ENCODE measurements at places on chromosomes 6 and 20.

- no peak for DNase-seq
Measured at GRCh38 chr6:106939208-106939607, 35.3 kb downstream of the CD24 start.

DNA sequence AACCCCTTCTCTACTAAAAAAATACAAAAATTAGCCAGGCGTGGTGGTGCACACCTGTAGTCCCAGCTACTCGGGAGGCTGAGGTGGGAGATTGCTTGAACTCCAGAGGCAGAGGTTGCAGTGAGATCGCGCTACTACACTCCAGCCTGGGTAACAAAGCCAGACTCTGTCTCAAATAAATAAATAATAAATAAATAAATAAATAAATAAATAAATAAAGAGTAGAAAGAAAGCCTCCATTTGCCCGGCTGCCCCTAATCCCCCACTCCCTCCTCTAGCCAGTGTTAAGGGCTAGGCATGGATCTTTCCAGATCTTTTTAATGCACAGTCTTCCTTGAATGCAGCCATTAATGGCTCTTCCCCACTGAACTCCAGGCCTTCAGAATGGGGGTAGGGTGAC is 3.2 kb downstream of the PNPLA1 start:
- no peak for DNase-seq

GRCh38 chr20:3857405-3857804 is 10.8 kb downstream of the MAVS start:
- no peak for DNase-seq

DNA sequence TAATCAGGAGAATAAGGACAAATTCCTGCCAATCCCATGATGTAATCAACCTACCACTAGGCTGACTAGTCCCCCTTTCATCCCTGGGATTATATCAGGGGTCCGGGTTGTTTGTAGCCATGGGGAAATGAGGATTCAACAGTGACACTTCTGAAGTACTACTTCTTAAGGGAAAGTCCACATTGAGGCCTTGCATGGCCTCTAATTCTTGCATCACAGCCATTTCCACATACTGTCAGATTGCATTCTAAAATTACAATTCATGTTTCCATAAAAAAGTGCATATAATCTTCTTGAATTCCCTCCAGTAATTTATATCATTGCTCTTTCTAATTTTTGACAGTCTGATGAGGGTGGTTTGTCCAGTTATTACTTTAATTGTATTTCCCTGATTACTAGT is 184.2 kb downstream of the PHF3 start:
- no peak for DNase-seq

DNA sequence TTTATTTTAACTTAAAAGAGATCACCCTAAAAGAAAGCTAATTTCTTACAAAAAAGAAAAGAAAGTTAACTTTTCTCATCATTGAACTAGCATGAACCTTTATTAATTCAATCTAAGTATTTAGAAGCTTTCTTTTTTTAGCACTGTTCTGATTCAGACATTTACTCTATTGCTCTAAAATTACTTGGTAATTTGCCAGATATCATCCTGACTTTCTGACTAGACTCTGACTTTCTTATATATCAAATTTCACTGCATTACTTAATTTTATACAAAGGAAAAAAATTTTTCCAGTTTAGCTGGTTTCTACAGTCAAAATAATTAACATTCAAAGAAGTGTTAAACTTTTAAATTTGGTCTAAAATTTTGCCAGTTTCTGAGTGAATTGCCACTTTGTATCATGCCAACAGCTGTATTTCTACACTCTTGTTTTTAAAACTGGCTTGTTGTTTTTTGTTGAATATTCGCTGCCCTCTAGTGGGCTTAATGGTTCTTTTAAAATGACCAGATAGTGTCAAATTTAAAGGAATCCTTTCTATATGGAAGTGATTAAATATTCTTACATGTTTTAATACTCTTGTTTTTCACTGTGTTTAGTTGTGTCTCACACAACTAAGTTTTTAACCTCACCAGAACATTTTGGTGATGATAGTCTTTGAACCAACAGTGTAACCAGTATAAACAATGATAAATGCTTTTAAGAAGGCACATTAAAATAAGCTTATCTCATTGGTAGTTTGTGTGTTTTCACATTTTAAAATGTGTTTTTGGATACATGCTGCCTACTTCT is 102.0 kb downstream of the POPDC3 start:
- peak; percentile 51 for DNase-seq

GRCh38 chr6:36938536-36938935 is 16.0 kb upstream of the PI16 start:
- DNase-seq: no peak

- DNase-seq: peak; percentile 44
Measured at GRCh38 chr6:43455531-43456428, at the start of gene DLK2. DLK2 (minus strand) TSS chr6:43455548; CDS start chr6:43454825, 723 bp downstream.

- DNase-seq: no peak
Measured at GRCh38 chr6:10655508-10656055, 38.8 kb downstream of the C6orf52 start.

GRCh38 chr20:56278196-56278595 is 29.7 kb downstream of the MC3R start:
- DNase-seq: no peak

- peak; percentile 53 for DNase-seq
Measured at GRCh38 chr20:63580796-63581461, 6.9 kb upstream of the HELZ2 start.

DNA sequence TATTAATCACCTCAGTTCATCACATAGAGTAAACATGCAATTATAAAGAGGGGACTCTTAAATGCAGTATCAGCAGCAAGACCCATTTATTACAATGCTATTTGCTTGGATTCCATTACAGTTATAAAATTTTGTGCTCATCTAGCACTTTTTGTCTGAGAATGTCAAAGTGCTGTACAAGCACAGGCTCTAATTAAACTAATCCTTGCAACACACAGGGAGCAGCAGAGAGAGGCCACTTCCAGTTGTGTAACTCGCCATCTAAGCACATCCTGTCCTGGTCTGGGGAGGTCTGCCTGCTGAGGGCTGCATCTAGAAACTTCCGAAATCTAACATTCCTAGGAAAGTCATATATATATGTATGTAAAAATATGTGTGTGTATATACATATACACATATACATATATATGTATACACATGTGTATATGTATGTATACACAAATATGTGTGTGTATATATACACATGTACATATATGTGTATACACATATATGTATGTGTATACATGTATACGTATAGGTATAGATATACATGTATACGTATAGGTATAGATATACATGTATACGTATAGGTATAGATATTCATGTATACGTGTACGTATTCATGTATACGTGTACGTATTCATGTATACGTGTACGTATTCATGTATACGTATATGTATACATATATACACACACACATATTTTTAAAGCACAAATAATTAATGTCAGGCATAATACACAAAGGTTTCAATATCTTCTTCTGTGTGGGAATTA is 136.4 kb upstream of the JARID2 start:
- no peak for DNase-seq

DNA sequence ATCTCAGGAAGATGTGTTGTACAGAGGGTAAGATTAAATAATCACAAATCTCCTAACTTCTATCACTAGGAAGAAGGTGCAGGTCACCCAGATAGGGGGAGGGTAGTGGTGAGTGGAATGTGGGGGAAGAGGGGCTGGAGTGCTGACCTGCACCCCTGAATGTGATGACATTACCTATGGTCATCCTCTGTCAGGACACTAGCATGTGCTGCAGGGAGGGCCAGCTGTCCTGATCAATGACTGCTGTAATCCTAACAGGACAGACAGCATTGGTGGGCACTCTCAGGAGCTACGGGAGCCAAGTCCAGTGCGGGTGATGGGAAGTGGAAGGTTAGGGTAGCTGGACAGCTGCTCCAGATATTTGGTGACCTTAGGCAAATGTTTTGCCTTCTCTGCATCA is 45.2 kb upstream of the CST5 start:
- DNase-seq: no peak

- no peak for DNase-seq
Measured at GRCh38 chr20:25135031-25135430, 53.1 kb upstream of the VSX1 start.

All from A549 (cell line).